ENCODE measurements at places on chromosomes 7 and 10.

- DNase-seq = no peak
These were observed 614.1 kb downstream of the GALNT17 start for GRCh38 chr7:71746006-71746405.

DNA sequence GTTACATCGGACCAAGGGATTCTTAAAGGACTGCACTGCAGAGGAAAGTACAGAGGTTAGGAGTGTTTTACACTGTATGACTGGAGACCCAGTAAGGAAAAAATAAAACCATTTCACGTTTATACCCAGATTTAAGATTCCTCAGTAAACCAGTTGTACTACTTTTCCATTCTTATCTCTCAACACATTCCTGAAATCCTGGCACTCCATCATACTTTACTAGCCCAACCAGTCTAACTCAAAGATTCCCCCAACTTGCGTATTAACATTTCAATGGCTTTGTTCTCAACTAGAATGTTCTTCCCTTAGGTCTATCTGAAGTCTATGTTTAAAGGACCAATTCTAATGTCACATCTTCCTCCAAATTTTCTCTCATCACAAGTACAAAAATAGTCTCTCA, 8.0 kb downstream of the CCDC186 start:
- DNase-seq = no peak

DNA sequence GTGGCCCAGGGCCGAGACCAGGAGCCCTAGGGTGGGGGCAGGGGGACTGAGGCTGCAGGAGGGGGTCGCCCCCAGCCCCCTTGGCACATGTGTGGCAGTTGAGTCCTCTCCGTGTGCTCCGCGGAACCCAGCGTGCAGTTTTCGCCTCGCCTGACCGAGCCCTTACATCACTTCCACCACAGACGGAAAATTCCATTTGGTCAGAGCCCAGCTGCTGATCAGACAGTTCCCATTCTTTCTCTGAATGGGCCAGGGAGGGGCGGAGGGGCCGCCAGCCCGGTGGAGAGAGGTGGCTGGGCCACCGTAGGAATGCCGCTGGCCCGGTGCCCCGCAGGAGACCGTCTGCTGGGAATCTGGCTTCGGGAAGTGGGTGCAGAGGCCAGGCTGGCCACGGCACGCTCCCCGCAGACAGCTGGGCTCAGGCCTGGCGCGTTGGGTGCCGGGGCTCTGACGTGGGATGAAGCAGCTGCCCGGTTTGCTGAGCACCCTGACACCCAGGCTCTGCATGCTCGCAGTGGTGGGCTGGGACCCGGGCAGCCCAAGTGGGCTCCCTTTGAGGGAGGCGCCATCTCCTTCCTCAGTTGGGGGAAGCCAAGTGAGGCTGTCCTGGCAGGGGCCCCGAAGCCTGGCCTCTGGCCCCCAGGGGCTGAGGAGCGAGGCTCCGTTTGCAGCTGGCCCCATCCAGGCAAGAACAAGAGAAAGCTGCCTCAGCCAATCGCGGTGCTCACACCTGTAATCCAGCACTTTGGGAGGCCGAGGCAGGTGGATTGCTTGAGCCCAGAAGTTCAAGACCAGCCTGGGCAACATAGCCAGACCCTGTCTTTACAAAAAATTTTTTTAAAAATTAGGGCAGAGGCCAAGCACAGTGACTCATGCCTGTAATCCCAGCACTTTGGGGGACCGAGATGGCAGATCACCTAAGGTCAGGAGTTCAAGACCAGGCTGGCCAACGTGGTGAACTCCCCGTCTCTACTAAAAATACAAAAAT, 9.9 kb downstream of the TTYH3 start:
- no peak for DNase-seq

DNA sequence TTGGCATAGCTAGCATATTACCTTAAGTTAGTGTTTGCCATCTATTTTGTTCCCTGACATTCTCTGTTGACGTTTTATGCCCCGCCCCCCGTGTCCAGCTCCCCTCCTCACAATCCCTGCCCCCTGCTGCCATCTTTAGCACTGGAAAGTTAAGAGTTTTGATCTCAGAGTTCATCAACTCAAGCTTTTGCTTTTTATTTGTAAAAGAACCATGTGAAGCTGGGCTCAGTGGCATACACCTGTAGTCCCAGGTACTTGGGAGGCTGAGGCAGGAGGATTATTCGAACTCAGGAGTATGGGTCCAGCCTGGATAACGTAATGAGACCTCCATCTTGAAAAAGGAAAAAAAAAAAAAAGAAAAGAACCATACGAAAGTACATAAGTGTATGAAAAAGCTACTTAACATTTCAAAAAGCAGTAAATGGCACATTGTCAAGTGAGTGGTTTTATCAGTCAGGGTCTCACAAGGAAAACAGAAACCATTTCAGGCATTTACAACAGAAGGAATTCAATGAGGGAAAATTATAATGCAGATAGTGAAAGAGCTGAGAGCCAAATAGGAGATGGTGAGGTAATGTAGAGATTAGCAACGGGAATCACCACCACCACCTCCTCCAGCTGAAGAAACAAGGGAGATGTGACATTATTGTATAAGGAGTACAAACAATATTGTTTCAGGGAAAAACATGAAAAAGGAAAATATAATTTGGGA, 64.9 kb downstream of the MCU start:
- DNase-seq = no peak

GRCh38 chr10:63391812-63392211, 74.0 kb downstream of the JMJD1C start:
- DNase-seq = no peak

DNA sequence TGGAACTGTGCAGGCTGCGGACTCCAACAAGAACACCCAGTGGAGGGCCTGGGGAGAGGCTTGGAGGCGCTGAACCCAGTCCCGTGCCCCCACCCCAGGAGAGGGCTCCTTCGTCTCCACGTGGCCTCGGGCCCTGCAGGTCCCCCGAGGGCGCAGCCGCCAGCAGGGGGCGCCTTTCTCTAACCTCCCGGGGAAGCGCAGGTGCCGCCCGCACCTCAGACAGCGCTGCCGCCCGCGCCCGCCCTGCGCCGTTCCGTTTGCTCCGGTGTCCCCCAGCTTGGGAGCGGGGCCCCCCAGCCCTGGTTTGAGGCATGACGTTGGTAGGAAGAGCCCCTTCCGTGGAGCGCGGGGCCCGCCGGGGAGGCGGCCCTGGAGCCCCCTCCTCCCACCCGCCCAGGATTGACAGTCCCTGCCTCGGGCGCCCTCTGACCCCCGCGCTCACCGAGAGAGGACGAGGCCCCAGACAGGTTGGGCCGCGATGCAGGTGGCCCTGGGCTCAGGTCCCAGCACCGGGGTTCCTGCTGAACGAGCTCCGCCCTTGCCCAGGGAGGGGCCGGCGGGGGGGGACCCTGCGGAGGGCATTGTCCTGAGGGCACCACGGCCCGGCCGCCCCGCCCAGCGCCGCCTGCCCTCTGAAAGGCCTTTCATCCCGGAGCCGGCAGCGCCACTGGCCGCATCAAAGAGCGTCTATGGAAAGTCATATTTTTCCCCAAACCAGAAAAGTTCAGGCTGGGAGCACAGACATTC, 42.8 kb downstream of the FOXL3 start:
- peak; percentile 38 for DNase-seq

- DNase-seq = no peak
These were observed 163.2 kb downstream of the EBF3 start for GRCh38 chr10:129800796-129801340.

DNA sequence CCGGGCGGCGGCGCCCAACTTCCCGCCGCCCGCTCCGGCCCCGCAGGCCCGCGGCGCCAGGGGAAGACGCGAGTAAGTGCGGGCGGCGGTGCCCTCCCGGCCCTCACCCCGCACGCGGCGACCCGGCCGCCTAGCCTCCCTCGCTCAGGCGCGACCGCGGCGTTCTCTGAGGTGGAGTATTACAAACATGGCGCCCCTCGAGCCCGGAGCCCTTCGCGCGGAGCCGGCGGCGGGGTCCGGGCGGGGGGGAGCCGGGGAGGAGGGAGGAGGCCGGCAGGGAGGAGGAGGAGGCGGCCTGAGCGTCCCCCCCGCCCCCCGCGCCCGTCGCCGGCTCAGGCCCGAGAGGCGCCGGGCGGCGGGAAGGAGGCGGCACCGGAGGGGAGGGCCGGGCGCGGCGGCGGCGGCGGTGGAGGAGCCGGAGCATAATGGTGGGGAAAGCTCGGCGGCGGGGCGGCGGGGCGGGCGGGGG, at the start of gene ZMYND11:
Gene ZMYND11, plus strand, starts transcription at position 324 of the 469 bp plus-strand sequence. CDS start 44,558 bp downstream, outside the sequence.
- DNase-seq = peak; percentile 90

GRCh38 chr10:70678250-70678635, 5.9 kb downstream of the ADAMTS14 start:
- DNase-seq = no peak

DNA sequence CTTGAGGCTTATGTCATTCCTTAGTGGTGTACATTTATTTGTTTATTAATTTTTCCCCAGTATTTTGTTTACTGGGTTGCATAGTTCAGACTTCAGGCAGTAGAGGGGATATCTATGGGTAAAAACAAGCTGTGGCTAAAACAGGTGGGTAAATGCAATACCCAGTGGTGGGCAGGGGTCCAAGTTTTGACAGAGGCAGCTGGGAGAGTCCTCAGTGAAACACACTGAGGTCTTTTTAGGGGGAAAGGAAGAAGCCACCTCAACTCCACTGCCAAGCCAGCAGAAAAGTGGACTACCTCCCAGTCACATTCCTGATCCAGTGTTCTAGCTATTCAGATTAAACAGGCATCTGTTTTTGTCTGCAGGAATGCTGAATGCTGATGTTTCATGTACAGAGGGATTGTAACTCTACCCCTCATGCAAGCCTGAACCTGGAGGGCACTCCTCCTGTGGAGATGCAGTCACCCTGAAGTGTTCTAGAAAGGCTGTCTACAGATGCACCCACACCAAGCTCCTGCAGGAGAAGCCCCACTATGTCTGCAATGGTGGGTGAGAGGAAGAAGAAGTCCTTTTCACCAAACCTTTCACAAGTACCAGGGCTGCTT, 757.8 kb downstream of the INHBA start:
- no peak for DNase-seq

DNA sequence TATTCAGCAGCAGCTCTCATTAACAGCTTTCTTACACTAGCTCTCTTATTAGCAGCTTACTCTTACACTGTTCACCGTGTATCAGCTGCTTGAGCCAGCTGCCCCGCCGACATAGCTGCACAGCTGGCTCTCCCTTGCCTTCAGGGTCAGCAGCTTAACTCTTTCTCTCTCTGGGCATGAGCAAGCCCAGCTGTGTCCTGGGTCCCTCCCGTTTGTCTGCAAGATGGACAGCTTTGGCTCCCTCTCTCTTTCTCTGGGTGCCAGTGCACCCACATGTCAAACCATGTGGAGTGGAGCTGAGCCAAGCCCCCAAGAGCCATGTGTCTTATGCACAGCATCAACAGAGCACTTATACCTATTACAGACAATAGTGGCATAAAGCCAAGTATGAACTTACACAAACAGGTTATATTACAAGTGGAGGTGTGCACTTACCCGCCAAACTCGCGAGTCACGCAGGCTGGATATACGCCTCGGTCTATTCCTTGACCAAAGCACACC, 35.7 kb upstream of the MTPAP start:
- peak; percentile 15 for DNase-seq

- no peak for DNase-seq
These were observed 43.3 kb upstream of the BTRC start for GRCh38 chr10:101310529-101311184.

GRCh38 chr10:97886286-97886685, 36.6 kb downstream of the GOLGA7B start:
- no peak for DNase-seq

DNA sequence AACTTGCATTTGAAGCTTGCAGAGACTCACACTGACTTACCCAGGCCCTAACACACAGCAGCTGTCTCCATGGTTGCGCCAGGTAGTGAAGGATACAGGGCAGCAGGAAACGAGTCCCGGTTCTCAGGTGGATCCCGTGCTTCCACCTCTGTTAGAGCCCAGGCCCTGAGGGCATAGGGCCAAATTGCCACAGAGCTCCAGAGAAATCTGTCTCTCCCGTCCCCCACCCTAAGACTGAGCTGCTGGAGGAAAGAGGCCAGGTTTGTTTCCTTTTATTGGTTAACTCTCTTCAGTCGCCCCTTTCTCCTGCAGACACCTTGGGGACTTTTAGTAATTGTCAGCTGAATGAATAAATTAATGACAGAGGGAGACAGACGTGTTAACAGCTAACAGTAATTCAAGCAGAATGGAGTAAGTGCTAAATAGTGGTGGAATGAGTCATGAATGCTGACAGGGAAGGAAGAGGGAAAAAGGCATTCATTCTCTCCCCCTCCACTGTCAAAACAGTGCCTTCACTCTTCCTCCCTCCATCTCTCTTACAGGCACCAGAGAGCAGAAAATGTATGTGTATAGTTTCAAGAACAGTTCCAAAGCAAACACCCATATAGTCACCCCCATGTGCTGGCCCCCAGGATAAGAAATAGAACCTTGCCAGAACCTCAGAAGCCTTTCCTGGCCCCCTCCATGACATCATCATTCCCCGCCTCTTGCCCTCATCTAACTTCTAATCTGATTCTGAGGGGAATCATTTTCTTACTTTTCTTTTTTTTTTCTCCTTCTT, 16.8 kb upstream of the DLG5 start:
- DNase-seq = peak; percentile 71

- DNase-seq = no peak
These were observed 45.1 kb downstream of the ZNF503 start for GRCh38 chr10:75356484-75356883.

- DNase-seq = no peak
These were observed 52.1 kb upstream of the ZNF438 start for GRCh38 chr10:31083765-31084184.

DNA sequence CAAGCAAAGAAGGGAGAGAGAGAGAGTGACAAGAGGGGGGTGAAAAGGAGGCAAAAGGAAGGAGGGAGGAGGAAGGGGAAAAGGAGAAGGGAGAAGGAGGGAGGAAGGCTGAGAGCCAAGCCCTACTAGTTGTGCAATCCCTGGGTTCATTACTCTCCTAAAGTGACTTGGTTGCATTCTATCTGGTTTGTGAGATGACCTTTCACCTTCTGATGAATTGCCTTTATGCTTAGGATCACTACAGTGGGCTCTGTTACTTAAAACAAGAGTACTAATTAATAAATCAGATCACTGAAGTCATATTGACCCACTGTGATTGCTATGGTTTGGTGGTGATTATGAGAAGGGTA, 144.9 kb downstream of the KIF20B start:
- no peak for DNase-seq

DNA sequence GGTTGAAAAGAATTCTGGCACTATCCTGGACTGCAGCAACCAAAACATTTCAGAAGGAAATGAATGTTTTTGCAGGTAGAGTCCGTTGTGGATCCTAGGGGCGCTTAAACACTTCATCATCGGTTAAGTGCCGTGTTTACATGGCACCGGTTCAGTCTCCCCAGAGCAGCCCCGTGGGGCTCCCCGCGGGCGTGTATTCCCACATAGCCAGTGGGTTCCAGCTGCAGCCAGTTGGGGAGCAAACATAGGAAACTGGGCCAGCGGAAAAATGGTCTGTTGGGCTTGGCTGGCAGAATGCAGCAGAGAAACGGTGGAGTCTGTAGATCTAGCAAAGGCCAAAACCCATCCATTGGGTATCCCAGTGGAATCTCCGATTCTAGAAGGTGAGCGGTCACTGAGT, 113.0 kb upstream of the SH2B2 start:
- no peak for DNase-seq

All from NCI-H146 (cell line).